ENCODE measurements at places on chromosomes 2 and 18.

DNA sequence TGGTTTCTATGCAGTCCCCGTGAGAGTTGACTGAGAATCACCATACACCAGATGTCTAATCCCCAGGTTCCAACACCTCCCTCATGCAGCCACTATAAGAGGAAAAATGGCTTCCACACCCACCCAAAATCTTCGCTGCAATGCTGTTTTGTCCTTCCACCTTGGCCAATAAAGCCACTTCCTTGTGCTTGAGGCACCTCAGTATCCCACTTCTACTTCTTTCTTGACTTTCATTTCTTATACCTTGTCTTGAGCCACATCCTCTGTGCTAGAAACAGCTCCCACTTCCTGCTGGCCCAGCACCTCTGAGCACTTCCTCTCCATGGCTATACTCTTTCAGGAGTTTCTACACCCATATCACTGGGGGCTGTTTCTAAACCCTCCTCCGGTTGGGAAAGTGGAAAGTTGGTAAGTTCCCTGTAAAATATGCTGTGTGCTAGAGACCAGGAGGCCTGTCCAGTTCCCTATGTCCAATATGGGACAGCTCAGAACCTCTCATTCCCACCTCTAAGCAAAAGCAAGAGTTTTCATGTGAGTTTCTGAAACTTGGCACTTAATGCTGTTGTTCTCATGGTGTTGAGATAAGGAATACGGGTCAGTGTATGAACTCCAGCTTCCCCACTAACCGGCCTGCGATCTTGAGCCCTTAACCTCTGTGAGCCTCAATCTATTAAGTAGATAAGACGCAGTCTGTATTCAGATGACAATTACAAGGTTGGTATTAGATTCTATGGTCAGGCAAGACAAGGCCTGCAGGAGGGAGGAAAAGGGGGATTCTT is 209.1 kb upstream of the ID2 start:
- no peak for DNase-seq

DNA sequence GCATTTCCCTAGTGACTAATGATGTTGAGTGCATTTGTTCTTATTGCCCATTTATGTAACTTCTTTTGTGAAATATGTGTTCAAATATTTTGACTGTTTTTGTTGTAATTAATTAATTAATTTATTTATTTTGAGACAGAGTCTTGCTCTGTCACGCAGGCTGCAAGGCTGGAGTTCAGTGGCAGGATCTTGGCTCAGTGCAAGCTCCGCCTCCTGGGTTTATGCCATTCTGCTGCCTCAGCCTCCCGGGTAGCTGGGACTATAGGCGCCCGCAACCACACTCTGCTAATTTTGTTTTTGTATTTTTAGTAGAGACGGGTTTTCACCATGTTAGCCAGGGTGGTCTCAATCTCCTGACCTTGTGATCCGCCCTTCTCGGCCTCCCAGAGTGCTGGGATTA is 71.9 kb downstream of the TAF4B start:
- DNase-seq: no peak

DNA sequence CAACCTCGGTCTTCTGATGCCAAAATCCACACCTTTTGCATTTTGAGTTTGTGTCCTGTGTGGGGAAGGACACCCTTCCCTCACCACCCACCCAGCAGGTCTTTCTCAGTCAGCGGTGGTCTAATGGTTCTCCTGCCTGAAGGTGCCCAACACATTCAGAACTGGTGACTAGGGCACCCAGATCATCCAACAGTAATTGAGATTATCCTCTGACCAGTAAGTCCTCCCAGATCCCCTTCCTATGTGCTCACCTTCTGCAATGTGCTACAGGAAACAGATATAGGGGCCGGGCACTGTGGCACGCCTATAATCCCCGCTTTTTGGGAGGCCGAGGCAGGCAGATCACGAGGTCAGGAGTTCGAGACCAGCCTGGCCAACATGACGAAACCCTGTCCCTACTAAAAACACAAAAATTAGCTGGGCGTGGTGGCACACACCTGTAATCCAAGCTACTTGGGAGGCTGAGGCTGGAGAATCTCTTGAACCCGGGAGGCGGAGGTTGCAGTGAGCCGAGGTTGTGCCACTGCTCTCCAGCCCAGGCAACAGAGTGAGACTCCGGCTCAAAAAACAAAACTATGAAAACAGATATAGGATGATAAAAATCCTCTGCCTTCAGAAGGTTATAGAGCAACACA is 56.2 kb downstream of the REEP1 start:
- DNase-seq: no peak

GRCh38 chr2:52886556-52886955 is 881.0 kb upstream of the CHAC2 start:
- DNase-seq: no peak

DNA sequence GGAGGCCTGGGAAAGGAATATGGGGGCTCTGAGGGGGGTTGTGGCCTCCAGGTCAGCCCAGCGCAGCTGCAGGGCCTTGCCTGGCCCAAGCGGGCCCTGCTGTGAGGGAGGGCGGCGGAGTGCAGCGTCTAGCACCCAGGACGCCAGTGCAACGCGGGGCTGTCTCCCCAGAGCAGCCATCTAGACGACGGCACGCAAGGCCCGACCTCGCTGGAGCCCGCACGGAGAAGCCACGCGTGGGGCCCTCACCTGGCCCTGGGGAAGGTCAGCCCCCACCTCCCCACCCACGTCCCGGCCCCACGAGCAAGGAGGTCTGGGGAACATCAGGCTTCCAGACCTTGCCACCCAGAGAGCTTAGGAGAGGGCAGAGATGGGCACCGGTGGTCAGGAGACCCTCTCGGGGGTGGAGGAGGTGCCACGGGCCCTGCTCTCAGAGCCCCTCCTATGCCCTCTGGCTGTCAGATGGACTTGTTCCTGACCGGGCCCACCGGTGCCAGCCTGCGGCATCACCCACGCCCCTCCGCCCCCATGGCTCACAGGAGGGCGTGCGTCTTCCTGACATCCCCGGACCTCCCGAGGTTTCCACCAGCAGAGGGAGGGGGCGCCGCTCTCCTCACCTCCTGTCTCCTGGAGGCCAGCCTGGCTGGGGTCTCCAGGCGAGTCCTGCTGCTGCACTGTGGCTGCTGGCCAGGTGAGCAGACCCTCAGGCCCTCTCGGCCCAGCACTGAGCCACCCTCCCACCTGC is 17.0 kb downstream of the GPR35 start:
- DNase-seq: no peak

DNA sequence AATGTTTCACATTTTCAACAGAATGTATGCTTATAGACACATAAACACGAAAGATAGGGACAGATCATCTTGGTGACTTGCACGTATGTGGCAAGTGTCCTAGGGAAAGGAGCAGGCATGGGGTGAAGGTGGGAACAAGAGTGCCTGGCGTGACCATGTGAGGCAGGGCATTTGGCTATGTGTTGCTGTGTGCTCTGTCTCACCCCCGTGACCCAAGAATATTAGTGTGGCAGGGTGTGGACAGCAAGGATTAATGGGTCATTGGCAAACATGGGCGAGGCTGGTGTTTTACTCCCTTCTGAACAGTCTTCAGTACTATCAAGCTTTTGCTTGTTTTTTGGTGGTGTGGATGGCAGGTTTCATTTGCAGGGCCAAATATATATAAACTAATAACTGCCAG is 1.3 kb upstream of the VWA3B start:
- DNase-seq: no peak

DNA sequence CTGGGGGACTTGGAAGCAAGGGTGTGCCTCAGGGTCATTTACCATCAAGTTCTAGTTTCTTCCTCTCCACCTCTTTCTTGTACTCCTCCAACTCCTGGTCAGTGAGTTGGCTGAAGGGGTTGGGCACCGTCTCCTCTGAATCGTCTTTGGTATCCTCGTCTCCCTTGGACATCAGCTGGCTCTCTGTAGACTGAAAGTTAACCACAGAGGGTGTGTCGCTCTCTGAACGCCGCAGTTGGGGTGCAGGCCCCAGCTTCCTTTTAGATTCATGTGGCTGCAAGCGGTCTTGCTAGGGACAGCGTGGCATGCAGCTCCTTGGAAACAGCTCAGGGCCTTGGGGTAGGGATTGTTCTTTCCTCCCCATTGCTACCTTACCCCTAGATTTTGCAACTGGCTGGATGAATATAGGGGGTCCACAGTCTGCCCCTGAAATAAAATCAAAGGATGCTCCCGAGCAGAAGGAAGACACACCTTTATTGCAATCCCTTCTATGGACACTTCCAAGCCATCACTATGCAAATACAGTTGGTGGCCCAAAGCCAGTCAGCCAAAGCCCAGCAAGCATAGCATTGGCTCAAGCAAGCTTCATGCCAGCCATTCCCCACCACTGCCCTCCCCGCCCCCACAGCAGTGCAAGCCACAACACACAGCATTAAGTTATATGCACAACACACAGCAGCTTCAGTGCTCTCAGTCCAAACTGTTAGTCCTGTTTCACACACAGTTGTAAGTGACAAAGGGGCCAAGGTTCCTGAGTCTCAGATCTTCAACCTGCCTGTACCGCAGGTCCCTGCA is 93.2 kb downstream of the ADD2 start:
- DNase-seq: no peak

DNA sequence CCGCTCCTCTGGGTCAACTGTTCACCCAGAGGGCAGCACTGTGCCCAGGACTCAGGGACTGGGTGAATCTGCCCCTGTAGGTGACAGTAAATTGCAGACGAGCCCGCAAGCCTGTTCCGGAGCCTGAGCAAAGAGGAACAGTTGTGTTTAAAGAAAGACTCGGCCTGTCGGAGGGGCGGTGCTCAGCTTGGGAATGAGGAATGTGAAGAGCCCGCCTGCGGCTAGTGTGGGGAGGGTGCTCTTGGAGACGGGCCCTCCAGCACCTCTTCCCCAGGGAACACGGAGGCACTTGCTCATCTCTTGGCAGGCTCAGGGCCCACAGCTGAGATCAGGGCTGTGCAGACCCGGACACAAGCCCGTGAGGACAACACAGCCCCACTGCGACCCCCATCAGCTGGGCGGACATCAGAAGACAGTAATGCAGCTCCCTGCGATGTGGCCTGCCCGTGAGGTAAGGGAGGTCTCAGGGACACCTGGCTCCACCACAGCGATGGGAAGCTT is 299.0 kb downstream of the NDUFA10 start:
- no peak for DNase-seq

DNA sequence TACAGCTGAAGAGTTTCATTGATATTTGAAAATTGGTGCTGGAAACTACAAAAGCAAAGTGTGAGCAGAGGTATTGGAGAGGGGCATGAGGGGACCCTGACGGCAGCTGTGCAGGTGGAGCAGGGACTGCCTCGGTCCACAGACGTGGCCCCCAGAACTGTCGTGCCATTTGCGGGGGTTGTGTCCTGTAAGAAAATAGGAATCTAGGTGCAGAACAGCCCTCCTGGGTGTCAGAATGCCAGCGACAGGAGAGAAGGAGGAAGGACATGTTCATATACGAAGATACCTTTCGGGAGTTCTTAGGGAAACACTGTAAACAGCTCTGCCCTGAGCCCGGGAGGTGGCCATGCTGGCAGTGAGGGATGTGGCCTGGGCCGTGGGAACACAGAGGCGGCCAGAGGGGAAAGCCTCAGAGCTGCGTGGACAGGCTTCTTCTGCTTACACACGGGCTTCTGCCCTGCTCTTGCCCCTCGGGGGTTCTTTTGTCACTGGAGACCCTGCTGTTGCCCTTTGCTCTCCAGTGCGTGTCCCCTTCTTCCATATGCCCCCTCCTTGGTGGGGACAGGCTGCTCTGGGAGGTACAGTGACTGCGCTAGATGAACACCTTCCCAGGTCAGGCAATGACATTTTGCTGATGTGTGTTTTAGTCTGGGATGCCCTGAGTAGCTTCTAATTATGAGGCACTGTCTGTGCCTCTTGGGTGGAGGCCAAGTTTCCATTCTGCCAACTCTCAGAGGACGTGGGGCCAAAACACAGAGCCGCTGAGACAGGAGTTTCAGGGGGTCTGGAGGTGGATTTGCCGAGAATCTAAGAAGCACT is 81.9 kb upstream of the TXNDC2 start:
- no peak for DNase-seq

DNA sequence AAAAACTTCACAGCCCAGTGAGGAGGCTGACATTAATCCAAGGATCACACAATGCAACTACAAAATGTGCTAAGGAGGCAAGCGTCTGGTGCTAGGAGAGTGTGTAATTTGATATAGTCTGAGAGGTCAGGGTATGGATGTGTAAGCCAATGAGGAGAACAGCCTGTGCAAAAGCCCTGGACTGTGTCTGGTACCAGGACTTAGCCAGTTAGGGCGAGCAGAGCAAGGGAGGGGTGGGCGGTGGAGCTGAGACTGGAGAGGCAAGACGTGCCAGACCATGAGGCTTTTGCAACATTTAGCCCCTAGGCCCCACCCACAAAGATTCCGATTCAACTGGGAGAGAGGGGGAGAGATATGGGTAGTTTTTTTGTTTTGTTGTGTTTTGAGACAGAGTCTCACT is 33.5 kb upstream of the SPRED2 start:
- DNase-seq: no peak

DNA sequence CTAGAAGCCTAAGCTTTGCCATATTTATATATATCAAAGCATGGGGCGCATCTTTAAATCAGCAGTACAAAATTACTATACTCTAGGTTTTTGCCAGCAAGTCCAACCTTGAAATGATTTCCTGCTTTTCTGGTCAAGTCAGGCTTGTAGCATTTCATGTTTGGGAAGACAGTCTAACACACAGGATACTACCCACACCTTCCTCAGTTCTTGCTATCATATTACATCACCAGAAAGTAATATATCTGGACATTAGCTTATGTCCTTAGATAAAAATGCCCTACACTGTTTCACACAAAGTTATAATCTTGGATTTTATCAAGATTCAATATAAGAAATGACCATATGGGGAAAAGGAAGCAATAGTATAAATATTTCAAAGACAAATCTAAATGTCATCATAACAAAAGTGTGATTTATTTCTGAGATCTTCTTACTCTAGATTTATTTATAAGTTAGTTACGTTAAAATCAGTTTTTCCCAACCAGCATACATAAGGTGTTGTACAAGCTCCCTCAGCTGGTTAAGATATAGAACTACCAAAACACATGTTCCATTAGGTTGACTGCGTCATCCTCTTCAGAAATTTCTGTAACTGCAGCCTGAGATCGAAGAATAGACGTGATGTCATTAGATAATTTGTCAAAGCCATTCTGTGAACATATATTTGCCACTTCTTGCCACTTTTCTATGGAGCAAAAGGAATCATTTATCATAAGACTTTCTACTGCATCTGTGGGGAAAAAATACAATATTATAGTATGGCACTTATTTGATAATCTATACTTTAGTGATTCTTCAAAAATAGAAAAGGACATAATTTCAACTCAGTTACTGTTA is 56.6 kb downstream of the CLHC1 start:
- peak; percentile 69 for DNase-seq

DNA sequence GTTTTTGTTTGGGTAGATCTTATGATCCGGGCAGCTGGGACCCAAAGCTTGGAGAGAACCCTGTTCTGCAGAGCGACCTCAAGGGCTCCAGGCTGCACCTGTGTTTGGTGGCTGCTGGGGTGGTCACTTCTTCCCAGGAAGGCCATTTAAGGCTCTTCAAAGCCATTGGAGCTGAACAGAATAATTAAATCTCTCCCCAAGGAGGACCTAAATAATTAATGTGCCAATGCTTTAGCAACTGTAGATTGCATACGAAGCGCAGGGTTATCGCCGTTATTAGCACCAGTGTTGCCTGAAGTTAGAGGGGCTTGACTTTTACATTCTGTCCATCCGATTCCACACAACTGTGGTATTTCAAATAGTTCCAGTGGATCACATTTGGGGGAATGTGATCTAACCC is 251.4 kb downstream of the ATAD2B start:
- DNase-seq: no peak

Data from germinal center (tissue), 1 donor.